ENCODE measurements at places on chromosomes 7 and 10.

- no peak for DNase-seq
These were observed 35.7 kb downstream of the P4HA1 start for GRCh38 chr10:73060738-73061635.

DNA sequence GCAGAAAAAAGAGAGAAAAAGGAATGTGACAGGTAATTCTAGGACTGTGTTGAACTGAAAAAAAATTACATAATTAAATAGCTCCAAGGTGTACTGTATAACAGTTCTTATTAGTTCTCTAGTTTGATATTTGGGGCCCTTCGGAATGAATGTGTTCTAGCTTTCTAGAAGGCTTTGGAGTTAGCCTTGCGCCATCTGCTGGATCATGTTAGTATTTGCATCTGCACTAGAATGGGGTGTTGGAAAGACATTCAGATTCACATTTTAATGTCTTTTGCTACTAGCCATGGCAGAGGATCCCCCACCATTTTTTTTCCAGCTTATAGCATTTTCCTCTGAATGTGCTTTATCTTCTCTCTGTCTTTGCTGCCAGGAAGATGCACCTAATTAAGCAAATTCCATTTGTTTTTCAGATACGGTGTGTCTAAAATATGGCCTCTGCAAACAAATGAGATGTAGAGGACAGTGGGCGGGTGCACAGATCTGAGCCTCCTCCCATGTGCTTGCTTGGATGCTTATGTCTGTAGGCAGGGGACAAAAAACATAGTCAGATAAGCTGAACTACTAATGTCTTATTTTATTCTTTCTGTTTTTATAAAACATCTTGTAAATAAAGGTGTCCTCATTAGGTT, 238.5 kb downstream of the PHF14 start:
- no peak for DNase-seq

DNA sequence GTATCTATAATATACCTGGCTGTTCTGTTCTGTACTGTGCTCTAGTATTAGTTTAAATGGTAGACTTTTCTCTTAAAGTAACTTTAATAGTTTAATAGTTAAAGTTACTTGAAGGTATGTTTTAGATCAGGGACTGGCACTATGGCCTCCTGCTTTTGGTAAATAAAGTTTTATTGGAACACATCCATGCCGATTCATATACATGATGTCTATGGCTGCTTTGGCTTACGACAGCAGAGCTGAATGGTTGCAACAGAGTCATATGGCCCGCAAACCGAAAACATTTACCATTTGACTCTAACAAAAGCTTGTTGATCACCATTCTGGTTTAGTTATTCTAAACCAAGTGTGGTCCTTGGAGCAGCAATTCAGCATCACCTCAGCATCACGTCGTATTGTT, 6.7 kb downstream of the LUC7L2 start:
- no peak for DNase-seq

DNA sequence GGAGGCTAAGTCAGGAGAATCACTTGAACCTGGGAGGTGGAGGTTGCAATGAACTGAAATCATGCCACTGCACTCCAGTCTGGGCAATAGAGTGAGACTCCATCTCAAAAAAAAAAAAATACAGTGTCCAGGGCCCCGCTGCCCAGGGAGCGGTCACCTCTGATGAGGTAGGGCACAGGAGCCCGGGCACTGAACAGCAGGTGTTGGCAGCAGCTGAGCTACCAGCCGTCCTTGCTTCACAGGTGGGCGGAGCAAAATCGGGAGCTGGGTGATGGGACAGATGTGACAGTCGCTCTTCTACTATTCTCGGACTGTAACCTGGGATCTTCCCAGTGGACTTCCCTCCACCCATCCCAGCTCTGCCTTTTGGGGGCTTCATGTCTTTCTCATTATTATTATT, 49.4 kb downstream of the GTF2IRD1 start:
- no peak for DNase-seq

DNA sequence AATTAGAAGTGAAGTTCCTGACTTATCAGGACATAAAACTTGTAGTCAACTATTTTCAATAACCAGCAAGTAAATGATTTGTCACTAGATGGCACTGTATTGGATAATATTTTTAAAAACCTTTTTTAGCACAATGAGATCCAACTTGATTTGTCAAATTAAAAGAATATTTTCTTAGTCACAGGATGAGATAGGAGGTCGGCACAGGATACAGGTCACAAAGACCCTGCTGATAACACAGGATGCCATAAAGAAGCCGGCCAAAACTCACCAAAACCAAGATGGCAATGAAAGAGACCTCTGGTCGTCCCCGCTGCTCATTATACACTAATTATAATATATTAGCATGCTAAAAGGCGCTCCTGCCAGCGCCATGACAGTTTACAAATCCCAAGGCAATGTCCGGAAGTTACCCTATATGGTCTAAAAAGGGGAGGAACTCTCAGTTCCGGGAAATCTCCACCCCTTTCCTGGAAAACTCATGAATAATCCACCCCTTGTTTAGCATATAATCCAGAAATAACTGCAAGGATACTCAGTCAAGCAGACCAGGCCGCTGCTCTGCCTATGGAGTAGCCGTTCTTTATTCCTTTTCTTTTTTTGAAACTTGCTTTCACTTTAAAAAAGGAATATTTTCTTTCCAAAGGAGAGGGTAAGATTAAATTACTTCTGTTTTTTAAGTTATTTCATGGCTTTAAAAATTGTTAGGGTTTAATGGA, 255.7 kb upstream of the MKLN1 start:
- no peak for DNase-seq

DNA sequence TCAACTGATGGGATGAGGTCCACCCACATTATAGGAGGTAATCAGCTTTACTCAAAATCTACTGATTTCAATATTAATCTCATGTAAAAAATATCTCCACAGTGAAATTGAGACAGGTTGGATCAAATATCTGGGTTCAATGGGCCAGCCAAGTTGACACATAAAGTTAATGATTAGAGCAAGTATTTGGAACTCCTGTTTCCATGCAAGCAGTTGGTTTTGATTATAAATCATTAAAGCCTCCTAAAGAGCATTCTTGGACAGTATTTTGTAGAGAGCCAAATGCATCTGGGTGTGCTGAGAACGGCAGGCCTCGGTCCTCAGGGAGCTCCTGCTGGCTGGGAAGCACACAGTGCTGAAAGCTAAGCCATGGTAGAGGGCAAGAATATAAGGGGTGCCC, 126.9 kb upstream of the BTBD16 start:
- no peak for DNase-seq

Measured in thoracic aorta (tissue), 2 donors.